ENCODE measurements at places on chromosomes 12 and 14.

DNA sequence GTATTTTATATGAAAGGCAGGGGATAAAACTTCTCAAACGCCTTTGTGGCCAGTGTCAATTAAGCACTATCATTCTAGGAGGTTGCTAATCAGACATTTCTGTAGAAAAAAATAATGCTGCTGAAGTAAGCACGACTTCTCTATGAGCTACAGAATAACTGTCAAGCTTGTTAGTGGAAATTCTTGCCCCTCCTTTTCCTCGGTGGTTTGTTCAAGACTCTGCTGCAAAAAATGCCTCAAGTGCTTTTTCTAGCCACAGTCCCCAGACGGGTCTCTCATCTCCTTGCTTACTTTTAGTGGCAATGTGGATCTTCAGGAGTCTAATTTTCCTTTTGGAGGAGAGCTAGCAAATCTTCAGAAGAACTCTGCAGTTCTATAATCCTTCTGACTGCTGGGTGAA lies 452.0 kb downstream of the FUT8 start:
- DNase-seq: no peak

GRCh38 chr14:89566644-89567415 lies 149.8 kb upstream of the FOXN3 start:
- DNase-seq: no peak

DNA sequence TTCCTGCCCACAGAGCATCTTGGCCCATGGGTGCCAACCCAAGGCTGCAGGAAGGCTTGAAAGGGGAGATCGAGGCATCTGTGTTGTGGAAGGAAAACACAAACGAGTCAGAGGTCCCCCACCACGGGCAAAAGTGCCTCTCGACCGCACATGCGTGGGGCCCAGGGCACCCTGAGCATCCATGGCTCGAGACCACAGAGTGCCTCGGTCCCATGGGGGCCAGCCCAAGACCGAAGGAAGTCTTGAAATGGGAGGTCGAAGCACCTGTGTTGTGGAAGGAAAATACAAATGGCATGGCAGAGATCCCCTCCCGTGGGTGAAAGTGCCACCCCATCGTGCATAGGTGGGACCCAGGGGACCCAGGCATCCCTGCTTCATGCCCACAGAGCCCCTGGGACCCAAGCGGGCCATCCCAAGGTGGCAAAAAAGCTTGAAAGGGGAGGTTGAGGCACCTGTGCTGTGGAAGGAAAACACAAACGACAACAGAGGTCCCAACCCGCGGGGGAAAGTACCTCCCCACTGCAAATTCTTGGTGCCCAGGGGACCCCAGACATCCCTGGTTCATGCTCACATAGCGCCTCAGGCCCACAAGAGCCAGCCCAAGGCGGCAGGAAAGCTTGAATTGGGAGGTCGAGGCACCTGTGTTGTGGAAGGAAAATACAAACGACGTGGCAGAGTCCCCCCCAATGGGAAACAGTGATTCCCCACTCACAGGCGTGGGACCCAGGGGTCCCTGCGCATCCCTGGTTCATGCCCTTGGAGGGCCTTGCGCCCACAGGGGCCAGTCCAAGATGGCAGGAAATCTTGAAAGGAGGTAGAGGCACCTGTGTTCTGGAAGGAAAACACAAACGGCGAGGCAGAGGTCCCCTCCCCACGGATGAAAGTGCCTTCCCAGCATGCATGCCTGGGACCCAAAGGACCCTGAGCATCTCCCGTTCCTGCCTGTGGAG lies 373.0 kb downstream of the ALG10 start:
- DNase-seq: peak; percentile 1

DNA sequence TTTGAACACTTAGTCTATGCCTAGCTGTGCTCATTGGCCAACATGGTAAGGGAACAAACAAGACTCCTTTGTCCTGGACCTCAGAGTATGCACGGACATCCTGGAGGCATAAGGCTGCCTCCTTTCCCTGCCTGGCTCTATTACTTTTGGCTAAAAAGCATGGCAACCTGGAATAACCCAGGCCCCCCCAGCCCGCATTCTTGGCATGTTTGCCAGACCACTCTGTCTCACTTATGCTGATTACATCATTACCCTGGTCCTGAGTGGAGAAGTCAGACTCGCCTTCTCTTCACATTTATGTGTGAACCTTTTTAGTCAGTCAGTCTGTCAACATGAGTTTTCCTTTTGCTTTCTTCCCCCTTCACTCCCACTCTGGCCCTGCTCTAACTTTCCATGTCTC lies 58.0 kb upstream of the ELK3 start:
- DNase-seq: no peak

DNA sequence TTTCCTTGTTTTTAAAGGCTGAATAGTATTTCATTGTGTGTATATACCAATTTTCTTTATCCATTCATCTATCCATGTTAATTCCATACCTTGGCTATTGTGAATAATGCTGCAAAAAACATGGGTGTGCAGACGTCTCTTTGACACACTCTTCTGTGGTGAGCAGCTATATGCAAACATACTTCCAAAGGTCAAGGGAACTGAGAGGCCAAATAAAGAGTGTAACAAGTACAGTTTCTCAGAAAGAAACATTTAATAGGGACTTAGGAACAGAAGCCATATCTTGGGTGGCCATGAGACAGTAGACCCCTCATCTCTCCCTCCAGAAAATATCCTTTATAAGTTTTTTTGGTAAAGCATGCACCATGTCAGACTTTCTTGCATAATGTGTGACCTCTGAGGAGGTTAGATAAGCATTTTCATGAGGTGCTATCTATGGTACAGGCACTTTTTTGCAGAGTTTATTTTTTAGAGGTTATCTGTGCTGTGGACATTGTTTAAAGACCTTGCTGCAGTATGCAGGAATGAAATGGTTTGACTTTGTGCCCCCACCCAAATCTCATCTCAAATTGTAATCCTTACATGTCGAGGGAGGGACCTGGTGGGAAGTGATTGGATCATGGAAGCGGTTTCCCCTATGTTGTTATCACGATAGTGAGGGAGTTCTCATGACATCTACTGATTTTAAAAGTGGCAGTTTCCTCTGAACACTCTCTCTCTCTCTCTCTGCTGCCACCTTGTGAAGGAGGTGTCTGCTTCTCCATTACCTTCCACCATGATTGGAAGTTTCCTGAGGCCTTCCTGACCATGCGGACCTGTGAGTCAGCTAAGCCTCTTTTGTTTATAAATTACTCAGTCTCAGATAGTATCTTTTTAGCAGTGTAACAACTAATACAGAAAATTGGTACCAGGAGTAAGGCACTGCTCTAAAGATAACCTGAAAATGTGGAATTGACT lies 1202.3 kb downstream of the GALC start:
- DNase-seq: no peak

GRCh38 chr14:78162202-78162601 lies 8.0 kb upstream of the NRXN3 start:
- no peak for DNase-seq

DNA sequence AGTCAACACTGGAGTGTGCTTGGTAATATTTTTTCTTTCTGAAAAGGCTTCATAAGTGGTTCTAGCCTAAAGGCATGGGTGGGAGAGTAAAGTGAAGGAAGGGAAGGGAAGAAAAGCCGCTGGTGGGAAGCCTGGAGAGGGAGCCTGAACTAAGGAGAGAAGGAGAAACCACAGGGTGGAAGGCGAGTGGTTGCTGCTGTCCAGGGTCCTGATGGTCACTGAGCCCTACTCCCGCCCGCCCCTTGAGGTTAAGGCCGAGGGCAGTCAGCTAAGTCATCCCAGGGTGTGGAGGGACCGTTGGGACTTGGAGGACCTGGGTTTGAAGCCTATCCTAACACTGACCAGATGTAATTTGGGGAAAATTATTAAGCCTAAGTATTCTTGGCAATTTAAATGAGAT lies 189.1 kb downstream of the PIWIL1 start:
- peak; percentile 28 for DNase-seq

DNA sequence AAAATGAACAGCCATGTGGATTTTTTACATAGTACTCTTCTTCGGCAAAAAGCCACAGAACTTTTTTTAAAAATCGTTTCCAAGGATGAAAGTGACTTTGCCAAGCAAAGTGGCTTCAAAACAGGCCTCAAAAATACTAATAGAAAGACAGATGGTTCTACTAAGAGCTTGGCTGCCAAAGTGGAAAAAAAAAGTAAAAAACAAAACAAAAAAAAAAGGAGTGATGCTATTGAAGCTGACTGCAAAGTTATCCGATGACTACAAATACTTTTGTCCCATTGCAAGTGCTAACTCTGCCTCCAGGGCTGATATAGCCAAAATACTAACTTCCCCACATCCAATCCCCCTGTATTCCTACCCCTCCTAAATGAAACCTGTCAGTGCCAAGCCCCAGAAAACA lies 277.6 kb downstream of the SOX5 start:
- no peak for DNase-seq

GRCh38 chr12:22692964-22693555 lies 68.1 kb downstream of the ETNK1 start:
- no peak for DNase-seq

DNA sequence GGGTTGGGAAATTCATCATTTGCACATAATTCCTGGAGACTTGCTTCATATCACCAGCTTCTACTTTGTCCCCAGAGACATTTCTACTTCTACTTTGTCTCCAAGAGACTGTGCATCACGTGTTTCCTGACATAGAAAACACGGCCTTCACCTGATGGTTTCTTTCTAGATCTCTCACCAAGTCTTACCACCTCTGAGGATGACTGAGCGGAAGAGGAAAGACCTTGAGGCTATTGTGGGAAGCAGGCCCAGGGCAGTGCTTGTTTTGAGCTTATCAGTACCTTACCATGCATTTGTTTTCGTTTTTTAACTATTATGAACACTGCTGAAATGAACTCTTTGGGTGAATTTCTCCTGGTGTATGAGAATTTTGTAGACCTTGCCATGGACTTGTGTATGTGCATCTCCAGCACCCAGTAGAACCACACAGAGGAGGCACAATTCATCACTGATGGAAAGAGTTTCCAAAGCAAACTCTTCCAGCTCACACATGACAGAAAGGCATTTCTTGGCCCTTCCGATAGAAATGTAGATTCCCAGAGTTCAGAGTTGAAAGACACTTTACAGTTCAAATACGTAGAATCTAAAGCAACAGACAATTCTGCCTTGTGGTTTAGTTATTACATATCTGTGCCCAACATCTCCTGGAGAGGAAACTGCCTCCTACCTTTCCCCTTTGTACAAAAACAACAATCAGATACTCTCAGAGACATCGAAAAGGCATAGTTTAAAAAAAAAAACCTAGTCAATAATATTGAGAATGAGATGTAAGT lies 434.7 kb downstream of the FUT8 start:
- no peak for DNase-seq

DNA sequence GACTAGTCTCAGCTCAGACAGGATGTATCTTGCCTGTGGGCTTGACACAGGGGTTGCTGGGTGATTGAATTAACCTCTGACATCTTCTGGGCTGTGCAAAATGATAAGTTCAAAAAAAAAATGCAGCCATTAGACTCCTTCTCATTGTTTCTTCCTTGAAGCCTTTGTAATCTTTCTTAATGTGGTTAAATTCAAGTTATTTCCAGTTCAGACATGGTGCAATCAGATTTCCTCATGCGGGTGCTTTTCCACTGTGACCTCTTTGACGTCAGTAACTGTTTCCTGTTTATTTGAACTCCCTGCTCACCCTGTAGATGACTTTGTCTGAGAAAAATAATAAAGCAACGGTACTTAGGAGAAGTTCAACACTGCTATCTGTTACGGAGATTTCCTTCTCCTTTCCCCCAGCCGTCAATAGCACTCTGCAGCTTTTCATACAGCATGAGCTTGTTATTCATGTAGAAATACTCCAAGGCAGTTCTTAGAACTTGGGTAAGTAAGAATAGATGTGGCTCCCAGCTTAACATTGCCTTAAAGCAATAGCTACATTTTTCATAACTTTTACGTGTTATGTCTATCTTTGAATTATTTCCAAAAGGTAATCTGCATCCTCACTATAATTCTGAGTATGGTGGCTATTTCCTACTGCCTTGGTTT lies 155.5 kb downstream of the PRKCH start:
- peak; percentile 22 for DNase-seq

DNA sequence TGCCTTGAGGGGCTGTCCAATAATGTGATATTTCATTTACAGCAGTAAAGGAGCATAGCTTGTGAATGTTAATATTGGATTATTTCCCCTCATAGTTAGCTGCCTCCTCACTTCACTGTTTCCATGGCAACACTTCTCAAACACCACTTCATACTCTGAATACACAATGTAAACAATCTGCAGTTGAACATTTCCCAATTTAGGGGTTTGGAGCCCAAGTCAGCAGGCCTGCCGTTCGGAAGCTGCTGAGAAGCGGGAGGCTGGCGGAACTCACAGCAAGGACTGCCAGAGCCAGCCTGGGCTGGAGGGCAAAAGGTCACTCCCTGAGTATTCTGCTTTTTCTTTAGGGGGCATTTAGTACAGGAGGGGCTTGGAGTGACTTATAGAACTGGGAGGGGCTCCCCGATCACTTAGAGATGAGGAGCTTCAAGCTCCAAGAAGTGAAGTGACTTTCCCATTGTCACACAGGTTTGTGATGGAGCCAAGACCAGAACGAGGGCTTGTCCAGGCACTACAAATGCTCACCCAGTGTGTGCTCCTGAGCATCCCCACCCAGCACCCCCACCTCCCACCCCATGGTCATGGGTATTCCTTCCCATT lies 12.1 kb upstream of the SLC24A4 start:
- no peak for DNase-seq

DNA sequence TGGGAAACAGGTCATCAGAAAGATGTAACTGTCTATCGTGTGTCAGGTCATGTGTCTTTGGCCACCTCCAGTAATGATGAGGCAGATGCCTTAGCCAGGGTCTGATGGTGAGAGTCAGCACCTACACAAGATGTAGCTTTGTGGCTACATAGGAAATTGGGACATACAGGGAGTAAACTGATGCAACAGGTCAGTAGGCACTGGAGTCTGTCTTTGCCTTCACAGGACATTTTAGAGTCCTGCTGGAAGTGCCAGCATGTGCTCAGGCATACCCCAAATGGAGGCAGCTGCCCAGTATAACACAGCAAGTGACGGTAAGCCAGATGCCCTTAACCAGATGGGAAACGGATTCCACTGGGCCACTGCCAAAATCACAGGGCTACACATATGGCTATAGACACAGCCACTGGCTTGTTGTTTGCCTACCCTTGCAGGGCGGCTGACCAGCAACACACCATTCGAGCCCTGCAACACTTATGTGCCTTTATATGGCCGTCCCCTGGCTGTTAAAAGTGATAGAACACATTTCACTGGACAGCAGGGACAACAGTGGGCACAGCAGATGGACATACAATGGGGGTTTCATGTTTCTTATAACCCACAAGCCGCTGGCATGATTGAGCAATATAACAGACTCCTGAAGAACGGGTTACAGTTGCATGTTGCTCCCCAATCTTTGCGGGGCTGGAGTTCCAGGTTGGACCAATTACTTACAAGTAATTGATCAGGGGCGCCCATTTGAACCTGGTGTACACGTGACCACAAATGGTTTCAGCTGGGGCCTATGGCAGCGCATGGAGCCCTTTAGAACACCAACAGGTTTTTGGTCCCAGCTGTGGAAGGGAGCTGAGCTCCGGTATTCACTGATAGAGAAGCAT lies 12.9 kb upstream of the RNASE12 start:
- no peak for DNase-seq

DNA sequence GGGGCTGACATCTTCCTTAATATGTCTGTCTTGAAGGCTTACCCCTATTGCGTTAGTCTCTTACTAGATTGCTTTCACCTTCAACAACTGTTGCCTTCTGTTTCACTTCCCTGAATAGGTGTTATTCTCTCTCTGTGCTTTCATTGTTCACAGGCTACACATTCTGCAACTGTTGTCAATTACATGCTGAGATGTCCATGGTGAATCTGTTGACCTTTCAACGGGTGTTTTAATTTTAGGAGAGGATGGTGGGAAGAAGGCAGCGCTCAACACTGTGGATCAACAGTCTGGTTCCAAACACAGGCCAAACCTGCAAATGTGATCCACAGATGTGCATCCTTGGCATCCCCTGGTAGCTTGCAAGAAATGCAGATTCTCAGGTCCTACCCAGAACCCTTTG lies 101.9 kb downstream of the DACT1 start:
- DNase-seq: no peak
